Aorta (tissue), 5 donors: ENCODE measurements at places on chromosomes 1 and 21. TPM values are rescaled to one million over a fixed set of nuclear protein-coding genes. Genes with fewer than 3 reads are reported as not detected.

The CELSR2 gene
- total RNA-seq: 4.2 TPM

The ALG14 gene
- total RNA-seq: 3.2 TPM

The ELK4 gene
- total RNA-seq: 90.4 TPM

The RPF1 gene
- 18.6 TPM for total RNA-seq

The AGMAT gene
- total RNA-seq: 0.18 TPM

The TNFSF4 gene
- 4.0 TPM for total RNA-seq

The FPGT gene
- total RNA-seq: 16.4 TPM
